ENCODE measurements at places on chromosomes 2 and 18. TPM values are rescaled to one million over a fixed set of nuclear protein-coding genes. Genes with fewer than 3 reads are reported as not detected.

Gene COLEC11
- not detected for polyA plus RNA-seq

Gene CCDC85A
- not detected for polyA plus RNA-seq

Gene OSR1
- polyA plus RNA-seq = not detected

Gene CREB1
- 18.9 TPM for polyA plus RNA-seq

Gene HOXD9
- polyA plus RNA-seq = not detected

Gene OR6B2
- not detected for polyA plus RNA-seq

Gene MARCHF4
- polyA plus RNA-seq = not detected

Gene ABCB11
- polyA plus RNA-seq = not detected

Gene LRP1B
- polyA plus RNA-seq = not detected

DNA sequence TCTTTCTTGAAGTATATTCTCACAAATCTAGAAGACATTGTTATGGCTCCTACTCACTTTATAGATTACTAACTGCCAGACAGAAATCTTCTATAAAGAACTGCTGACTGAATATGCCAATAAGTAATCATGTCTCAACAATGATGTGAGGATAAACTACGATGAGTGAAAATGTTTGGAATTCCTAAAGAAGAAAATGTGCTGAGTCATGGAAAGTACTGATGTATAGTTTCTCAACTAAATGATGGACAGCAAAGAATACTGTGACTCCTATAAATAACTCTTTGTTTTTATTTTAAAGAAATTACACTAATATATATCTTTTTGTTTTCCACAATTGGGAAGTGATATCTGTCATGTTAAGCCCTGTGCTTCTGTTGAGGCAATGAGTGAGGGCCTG lies 232.9 kb downstream of the LNPK start:
- no peaks in the 10 kb centered on the region for H3K36me3 ChIP-seq
- H3K4me3 ChIP-seq = no peak overlapping the region
- H3K4me1 ChIP-seq = no peaks in the 10 kb centered on the region
- H3K27me3 ChIP-seq = no peaks in the 10 kb centered on the region
- DNase-seq = no peak
- no peak overlapping the region for H3K27ac ChIP-seq

DNA sequence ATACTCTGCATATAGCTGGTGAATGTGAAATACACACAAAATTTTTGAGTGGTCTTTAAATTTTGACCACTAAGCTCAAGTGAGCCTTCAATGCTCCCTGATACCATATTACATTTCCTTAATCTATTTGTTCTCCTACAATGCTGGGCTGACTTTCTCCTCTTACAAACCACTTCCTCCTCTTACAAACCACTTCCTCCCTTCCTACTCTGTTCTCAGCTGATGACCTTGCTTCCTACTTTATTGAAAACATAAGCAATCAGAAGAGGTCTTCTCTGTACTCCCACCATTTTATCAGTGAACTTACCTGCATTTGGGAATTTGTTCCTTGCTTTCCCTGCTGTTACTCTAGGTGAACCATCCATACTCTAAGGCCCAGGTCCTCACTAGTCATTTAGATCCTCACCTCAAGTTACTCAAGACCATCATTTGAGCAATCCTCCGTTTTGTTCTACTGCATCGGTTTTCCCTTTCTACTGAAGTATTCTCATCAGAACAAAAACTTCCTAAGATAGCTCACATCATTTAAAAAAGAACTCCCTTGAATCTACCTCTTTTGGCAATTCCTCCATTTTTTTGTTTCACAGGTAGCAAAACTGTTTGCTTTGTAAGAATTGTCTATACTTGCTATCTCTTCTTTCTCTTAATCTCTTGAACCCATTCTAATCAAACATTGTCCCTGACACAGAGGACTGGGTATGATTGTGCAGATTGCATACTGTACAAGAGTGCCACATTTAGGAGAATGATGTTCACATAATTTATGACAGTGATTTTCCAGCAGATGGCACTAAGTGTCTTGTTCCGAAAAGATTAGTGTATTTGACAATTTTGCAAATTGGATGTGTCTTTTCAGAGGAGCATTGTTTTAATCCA lies 96.5 kb downstream of the EPB41L5 start:
- H3K4me1 ChIP-seq = peaks cover 32% of the 10 kb centered on the region
- H3K4me3 ChIP-seq = no peak overlapping the region
- peak; percentile 40 for DNase-seq
- no peaks in the 10 kb centered on the region for H3K36me3 ChIP-seq
- H3K27me3 ChIP-seq = no peaks in the 10 kb centered on the region

DNA sequence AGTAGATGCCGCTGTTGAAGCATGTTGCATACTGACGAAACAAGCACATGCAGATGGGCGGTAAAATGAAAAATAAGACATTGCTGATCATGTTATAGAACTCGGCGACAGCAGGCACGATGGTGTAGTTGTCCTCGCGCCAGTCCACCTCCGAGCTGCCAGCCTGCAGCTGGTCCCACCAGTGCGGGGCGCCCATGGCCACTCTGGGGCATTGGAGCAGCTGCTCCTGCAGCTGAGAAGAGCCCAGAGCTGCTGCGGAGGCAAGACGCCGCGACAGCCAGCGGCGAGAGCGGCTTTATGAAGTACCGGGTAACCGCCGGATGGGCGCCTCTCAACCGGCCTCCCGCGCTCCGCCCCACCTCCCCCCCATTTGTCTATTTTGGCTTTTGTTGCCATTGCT lies 32.6 kb upstream of the ADAM23 start:
- no peak for DNase-seq
- no peaks in the 10 kb centered on the region for H3K4me1 ChIP-seq
- H3K27me3 ChIP-seq = no peaks in the 10 kb centered on the region
- no peaks in the 10 kb centered on the region for H3K36me3 ChIP-seq
- H3K27ac ChIP-seq = no peak overlapping the region

DNA sequence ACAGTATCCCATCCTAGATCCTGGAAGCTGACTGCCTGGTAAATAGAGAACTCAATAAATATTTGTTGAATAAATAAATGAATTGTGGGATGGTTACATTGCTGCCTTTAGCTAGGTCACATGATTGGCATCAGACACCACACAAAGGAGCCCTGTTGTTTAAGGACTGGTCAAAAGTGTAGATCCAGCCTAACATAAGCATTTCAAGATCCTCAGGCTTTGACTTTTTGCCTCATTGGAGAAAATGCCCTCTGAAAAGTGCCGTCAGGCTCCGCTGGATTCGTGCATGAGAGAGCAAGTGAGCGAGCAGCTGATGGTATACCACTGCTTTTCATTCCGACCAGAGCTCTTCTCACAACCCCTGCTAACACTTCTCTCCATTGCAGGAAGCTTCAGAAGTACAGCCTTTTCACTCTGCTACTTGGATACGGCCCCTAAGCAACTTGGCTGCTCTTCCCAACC lies 1.3 kb upstream of the ZNF24 start:
- H3K36me3 ChIP-seq = peaks cover 3% of the 10 kb centered on the region
- peaks cover 37% of the 10 kb centered on the region for H3K4me1 ChIP-seq
- DNase-seq = no peak
- H3K4me3 ChIP-seq = no peak overlapping the region
- H3K27ac ChIP-seq = peak overlapping the region; percentile 64

GRCh38 chr2:27715318-27716210 lies 51.9 kb downstream of the SLC4A1AP start:
- H3K4me1 ChIP-seq = peaks cover 7% of the 10 kb centered on the region
- H3K27ac ChIP-seq = no peak overlapping the region
- DNase-seq = no peak
- H3K27me3 ChIP-seq = peaks cover 35% of the 10 kb centered on the region
- no peak overlapping the region for H3K4me3 ChIP-seq
- no peaks in the 10 kb centered on the region for H3K36me3 ChIP-seq
